T1000 (cell line): ENCODE measurements at places on chromosomes 12 and 14.

GRCh38 chr12:64560396-64561301, 49.6 kb upstream of the RASSF3 start:
- peak; percentile 87 for DNase-seq

- DNase-seq, result no peak
These were observed 120.7 kb upstream of the PWP1 start for GRCh38 chr12:107564946-107565345.

- DNase-seq, result no peak
These were observed 6.6 kb downstream of the FGF6 start for GRCh38 chr12:4438834-4439596.

DNA sequence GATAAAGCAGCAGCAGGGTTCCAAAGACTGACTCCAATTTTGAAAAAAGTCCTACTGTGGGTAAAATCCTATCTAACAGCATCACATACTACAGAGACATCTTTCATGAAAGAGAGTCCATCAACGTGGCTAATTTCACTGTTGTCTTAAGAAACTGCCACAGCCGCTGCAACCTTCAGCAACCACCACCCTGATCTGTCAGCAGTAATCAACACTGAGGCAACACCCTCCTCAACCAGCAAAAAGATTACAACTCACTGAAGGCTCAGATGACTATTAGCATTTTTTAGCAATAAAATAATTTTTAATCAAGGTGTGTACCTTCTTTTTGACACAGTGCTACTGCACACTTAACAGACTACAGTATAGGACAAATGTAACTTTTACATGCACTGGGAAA, 6.6 kb downstream of the CAPRIN2 start:
- DNase-seq, result no peak

GRCh38 chr12:131491916-131492490, 218.9 kb upstream of the SFSWAP start:
- DNase-seq, result no peak

- DNase-seq, result no peak
These were observed 28.3 kb downstream of the NTN4 start for GRCh38 chr12:95762123-95762785.

DNA sequence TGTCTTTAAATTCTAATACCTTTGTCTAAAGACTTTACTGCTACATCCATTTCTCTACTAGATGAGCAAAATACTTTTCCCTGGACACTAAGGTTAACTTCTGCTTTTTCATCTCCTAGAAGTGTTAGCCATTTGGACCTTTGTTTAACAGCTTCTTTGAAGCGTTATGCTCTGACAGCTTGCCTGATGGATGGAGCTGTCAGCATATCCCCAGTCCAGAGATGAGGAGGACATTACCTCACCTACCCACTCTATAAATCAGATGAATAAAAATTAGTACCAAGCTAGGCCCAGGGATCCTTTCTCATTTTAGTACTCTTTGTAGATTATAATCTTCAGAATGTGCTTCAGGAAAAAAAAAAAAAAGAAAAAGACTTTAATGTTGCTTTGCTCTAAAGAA, 222.7 kb downstream of the PELI2 start:
- no peak for DNase-seq

GRCh38 chr12:34390846-34391700, 368.8 kb downstream of the ALG10 start:
- DNase-seq, result no peak

DNA sequence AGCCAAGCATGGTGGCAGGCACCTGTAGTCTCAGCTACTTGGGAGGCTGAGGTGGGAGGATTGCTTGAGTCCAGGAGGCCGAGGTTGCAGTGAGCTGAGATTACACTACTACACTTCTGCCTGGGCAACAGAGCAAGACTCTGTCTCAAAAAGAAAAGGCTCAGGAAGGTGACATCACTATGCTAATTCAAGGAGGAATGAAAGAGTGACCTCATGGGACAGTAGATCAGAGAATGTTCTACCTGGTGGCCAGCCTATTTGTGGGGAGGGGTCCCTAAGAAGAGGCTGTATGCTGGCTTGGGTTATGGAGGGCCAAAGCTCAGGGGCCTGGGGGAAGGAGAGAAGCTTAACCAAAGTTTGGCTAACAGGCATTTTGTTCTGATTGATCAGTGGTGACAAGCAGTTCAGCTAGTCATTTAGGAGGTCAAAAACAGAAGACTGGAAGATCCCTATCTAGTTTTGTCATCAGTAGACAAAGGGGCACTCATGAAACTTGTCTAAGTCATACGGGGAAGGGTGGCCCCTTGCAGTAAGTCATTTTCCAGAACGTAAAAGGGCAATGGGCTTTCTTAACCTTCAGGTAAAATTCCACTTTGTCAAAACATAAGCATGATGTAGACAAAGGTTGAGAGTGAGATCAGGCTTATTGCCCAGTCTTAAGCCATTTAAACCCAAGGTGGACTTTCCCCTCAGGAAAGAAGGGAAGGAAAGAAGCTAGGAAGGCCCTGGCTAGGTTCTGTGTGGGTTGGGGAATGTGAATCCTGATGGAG, 60.8 kb upstream of the EEA1 start:
- no peak for DNase-seq

DNA sequence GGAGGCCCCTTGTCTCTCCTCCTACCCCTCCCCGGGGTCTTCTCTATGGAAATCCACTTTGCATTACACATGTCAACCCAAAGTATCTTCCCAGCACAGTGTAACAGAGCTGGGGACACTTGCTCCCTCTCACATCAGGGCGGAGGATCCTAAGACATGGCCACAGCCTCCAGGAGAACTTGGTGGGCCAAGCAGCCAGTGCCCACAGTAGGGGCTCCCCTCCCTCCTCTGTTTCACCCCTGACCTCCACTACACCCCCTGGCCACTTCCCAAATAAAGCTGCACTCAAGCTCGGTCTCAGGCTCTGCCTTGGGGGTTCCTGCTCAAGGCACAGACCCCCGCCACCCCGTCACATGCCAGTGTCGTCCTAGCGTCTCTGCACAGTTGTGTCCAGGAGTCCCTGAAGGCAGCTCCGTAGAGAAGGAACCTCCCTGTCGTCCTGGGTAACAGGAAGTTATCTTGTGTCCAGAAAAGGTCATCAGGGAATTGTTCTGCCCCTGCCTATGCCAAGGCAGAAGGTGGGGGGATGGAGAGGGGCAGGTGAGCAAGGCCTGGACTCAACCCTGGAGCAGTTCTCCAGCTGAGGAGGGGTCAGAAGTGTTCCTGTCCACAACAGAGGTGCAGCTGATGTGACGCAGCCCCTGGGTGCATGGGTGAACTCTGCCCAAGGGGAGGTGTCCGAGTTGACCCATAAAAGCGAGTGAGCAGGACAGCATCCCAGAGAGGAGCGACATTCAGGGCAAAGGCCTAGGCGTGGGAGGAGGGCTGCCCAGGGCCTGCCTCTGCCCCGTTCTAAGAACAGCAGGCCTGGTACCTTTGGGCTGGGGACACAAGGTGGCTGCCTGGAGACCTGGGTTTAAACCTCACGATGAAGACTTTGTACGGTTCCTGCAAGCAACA, 25.5 kb downstream of the DIO3 start:
- no peak for DNase-seq

DNA sequence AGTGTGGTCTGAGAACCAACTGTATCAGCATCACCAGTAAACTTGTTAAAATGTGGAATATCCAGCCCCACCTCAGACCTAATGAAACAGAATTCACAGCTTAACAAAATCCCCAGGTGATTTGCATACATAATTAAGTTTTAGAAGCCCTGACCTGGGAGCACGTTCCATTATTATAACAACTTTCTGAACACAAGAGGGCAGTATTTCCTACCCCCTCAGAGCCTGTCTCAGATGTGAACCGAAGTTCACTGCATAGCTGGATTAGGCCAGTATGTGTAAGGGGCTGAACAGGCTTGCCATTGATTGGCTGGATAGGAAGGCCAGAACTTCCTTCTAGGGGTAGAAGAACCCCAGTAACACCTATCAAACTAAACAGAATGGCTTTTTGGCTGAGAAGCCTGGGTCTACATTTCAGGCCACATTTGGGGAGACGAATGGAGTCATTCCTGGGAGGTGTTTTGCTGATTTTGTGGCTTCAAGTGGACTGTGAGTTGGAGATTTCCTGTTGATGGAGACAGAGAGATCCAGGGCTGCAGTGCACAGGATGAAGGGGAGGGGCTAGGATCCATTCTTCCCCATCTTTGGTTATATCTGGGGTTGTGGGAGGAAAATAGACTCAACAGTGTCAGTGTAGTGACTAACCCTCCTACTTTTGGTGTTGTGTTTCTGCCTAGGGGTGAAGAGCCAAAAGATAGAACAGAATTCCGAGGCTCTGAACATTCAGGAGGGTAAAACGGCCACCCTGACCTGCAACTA, 94.7 kb upstream of the OR4E1 start:
- DNase-seq, result no peak

DNA sequence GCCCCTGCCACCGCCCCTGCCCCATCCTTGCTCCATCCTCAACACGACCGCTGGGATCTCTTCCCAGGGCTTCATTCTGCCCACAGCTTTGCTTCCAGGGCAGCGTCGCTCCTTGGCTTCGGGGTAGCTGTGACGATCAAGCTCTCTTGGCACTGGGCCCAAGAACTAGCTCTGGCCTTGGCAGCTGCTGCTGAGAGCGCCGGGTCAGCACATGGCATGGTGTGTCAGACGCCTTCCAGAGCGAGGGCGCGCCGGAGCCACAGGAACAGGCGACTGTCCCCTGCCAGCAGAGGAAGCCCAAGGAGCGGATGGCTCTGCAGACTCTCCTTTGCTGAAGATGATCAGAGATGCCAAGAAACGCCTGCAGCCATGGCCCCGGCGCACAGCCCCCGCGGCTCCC, 15.9 kb downstream of the RAB35 start:
- no peak for DNase-seq

DNA sequence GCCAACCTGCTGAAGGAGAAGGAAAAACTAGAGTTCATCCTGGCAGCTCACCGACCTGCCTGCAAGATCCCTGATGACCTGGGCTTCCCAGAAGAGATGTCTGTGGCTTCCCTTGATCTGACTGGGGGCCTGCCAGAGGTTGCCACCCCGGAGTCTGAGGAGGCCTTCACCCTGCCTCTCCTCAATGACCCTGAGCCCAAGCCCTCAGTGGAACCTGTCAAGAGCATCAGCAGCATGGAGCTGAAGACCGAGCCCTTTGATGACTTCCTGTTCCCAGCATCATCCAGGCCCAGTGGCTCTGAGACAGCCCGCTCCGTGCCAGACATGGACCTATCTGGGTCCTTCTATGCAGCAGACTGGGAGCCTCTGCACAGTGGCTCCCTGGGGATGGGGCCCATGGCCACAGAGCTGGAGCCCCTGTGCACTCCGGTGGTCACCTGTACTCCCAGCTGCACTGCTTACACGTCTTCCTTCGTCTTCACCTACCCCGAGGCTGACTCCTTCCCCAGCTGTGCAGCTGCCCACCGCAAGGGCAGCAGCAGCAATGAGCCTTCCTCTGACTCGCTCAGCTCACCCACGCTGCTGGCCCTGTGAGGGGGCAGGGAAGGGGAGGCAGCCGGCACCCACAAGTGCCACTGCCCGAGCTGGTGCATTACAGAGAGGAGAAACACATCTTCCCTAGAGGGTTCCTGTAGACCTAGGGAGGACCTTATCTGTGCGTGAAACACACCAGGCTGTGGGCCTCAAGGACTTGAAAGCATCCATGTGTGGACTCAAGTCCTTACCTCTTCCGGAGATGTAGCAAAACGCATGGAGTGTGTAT, 2.4 kb downstream of the FOS start:
- DNase-seq, result no peak

DNA sequence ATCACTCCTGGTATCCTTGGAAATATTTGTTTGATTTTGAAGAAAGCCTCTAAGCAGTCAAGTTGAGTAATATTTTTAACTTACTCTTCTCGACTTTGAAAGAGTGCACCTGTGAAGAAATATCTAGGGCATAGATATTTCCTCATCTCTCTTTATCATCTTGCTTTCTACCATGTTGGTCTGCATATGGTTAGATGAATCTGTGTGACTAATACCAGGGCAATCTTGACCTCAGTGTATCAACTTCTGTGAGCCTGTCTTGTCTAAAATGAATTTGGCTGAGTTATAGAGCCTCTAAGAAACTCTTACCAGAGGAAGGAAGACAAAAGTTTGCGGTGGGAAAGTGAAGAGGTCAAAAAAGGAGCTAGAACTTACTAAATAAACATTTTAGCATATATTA, 68.4 kb downstream of the SYT1 start:
- no peak for DNase-seq

DNA sequence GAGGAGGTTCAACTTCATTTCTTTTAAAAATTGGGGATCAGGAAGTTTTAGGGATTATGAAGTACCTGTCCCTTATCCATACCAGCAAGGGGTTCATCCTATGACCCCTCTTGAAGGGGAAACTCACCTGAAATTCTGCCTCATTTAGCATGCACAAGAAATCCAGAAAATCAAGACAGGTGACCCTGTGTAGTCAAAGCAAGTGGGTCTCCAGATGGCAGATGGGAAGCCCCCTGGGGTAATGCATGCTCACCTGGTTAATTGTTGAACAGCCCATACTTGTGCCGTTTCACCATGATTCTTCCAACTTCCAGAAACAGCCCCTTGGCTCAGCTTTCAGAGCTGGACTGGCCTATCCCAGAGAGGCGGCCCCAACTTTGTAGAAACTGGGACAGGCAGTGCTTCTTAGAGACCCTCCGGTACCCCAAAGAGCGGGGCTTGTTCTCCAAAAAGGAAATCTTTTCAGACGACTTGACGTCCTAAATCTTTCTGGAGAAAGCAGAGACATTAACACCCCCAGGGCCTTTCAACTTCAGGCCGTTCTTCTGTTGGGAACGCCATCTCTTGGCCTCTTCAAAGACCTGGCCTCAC, 66.3 kb upstream of the ESRRB start:
- DNase-seq, result no peak

- DNase-seq, result no peak
These were observed 22.1 kb downstream of the FOXN3 start for GRCh38 chr14:89394972-89395371.

GRCh38 chr14:105375635-105376057, 22.7 kb upstream of the TEX22 start:
- DNase-seq, result no peak

DNA sequence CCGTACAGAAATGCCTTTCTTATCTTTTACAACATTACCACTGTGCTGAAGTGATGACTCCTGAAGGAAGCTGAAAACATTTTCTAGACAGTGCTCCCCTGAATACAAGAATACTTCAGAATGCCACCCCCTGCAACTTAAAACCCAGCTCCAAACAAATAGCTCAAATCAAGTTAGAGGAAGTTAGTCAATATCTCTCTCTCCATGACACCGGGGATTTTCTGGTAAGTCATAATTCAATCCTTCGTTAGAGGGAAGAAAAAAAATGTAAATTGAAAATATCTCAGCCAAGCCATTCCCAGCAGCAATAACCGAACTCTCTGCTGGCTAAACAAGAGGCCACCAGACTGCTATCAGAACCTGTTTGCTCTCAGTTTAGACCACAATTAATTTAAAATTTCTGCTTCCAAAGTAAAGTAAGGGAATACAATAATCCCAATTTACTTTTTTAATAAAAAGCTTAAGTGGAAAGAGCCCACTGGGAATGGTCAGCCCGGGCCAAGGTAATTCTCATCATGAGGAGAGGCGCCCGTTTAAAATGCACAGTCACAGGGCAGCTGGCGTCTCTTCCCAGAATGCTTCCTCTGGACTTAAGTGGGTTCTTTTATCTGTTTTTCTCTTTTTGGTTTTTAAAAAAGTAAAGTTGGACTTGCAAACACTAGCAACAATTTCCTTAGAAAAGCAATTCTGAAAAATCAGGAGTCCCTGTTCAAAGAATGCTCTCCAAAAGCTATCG, 710.1 kb upstream of the STXBP6 start:
- DNase-seq, result no peak

GRCh38 chr12:31959701-31960391, 631 bp downstream of the RESF1 start:
- DNase-seq, result peak; percentile 70
